ENCODE measurements at places on chromosomes 1 and 21.
A peak's percentile ranks its signal among the peaks of the same experiment; 100 is the strongest.

- DNase-seq, result no peak
These were observed 46.9 kb downstream of the CAPN2 start for GRCh38 chr1:223759273-223759672.

- DNase-seq, result no peak
These were observed 23.9 kb downstream of the S1PR1 start for GRCh38 chr1:101260556-101261350.

DNA sequence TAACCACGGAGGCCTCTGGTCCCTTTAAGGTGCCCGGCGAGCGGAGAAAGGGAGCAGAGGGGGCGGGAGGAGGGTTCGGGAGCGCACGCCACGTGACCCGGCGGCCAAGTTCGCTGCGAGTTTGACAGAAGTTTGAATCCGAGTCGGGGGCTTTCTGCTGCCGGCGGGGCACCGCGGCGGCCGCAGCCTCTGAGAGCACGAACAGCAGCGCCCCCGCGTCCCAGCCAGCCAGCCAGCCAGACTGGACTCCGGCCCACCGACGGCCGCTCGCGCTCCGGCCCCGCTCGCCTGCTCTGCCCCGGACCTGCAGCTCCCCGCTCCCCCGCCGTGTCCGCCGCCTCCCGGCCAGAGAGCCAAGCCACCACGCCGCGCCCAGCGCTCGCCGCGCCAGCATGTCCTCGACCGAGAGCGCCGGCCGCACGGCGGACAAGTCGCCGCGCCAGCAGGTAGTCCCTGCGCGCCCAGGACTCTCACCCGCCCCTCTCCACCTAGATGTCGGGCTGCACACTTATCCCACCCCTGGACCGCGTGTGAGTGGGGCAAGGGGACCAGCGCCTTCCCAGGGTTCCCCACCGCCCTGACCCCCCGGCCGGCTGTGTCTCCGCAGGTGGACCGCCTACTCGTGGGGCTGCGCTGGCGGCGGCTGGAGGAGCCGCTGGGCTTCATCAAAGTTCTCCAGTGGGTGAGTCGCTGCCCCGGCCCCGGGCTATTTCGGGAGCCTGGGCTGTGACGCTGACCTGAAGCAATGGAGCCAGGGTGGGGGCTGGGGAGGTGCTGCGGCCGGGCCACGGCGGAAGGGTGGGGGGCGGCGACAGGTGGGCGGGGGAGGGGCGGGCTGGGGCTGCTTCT is at the start of gene SYPL2:
Gene SYPL2, plus strand, starts transcription at position 95 of the 849 bp plus-strand sequence. Its CDS starts 298 bp downstream, at position 393.
- peak; percentile 37 for DNase-seq

- no peak for DNase-seq
These were observed 601 bp downstream of the CCT8 start for GRCh38 chr21:29072873-29073221.

GRCh38 chr1:228081578-228082213 is 812 bp upstream of the ARF1 start:
- no peak for DNase-seq

DNA sequence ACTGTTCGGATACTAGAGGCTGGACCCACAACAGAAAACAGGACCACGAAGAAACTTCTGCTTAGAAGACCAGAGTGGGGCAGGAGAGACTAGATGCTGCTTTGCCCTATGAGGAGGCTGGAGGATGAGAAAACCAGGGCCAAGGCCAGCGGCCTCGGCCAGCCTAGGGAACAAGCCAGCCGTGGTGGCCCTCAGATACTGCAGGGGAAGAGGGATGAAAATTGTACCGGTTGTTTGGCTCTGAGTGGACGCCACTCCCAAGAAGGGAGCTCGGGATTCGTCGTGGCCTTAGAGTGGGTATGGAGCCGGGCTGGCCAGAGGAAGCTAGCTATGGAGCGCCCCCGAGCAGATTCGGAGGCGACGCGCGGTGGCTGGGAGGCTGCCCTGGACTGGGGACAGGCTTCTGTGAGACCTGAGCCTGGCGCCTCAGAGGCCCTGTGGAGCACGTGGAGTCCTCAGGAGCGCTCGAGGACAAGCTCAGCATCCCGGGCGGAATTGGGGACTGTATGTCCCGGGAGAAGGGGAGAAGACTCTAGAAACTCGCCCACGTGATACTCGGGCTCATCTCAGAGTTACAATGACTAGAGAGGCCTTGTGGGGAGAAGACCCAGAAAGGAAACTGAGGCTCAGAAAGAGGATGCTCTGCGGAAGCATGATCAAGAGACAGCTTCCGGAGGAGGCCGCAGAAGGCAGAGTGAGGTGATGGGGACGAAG is 2.8 kb downstream of the PRRX1 start:
- DNase-seq, result no peak

- no peak for DNase-seq
These were observed 15.6 kb downstream of the PRKACB start for GRCh38 chr1:84159533-84160240.

DNA sequence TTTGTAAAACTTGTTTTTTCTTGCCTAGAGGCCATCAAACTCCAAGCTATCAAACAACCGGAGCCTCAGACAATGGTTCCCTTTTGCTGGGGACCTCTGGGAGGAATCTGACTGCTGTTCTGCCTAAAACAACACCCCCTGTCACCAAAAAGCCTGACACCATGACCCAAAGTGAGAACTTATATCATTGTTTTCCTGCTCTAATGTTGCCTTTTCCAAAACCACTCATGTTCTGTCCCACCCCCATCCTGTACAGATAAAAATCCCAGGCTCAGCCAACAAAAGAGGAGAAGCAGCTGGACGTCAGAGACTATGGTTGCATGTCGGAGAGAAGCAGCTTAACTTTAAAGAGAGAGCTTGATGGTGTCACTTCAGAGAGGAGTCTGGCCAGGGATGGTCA is 327.2 kb upstream of the CXADR start:
- DNase-seq, result no peak

DNA sequence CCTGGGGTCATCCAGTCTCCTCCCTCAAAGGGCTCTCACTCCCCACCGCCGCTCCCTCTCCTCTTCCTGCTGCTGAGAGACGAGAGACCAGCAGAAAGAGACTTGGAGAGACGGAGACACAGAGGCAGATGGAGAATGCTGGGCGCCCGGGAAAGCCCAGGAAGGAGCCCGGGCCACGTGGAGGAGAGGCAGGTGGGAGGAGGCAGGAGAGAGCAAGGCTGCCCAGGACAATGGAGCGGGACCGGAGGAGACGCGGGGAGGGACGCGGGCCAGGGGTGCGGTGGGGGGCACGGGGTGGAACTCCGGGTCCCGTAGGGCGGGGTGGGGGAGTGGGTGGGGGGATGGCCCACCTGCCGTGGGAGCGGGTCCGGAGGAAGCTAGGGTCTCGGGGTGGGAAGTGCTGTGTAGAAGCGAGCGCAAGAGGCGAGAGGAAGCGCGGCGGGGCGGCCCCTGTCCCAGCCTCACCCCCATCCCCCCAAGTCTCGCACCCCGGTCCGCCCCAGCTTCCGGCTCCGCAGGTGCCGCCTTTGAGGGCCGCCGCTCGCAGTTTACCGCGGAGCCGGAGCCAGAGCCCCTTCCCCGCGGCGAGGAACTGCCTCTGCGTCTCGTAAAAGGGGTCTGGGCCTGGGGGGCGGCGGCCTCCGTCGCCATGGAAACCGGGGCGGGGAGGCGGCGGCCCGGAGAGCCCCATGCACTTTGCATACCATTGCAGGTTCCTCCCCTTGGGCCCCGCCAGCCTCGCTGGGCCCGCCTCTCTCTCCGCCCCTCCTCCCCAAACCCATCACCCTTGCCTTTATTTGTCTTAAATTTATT is 11.7 kb upstream of the EPHA2 start:
- DNase-seq, result peak; percentile 70

DNA sequence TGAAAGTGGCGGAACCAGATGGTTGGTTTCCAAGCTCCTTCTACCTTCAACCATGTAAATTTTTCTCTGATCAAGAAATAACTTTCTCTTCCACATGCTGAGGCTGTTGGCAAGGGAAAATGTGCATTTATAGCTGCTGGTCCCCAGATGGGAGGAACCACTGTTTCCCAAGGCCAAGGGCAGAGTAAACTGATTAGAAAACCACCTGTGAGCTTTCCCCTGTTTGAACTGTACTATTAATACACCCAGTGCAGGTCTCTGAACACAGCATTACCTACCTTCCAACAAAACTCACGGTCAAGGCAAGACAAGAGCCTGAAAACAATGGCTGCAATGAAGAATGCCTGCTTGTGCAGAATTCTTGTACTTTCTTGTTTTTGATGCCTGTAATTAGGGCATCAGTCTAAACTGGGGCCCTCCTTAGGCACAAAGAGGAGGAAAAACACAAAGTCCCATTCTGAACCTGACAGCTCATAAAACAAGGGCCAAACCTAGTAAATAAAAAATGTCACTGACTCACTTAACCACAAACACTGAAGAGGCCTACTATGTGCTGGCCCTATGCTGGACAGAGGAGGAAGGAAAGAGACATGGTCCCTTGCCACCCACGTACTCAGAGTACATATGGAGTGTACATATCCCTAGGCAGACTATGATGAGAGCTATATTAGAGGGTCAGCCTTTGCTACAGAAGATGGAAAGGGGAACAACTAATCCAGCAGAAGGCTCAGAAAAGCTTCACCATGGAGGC is 2.6 kb downstream of the MKNK1 start:
- DNase-seq, result no peak

DNA sequence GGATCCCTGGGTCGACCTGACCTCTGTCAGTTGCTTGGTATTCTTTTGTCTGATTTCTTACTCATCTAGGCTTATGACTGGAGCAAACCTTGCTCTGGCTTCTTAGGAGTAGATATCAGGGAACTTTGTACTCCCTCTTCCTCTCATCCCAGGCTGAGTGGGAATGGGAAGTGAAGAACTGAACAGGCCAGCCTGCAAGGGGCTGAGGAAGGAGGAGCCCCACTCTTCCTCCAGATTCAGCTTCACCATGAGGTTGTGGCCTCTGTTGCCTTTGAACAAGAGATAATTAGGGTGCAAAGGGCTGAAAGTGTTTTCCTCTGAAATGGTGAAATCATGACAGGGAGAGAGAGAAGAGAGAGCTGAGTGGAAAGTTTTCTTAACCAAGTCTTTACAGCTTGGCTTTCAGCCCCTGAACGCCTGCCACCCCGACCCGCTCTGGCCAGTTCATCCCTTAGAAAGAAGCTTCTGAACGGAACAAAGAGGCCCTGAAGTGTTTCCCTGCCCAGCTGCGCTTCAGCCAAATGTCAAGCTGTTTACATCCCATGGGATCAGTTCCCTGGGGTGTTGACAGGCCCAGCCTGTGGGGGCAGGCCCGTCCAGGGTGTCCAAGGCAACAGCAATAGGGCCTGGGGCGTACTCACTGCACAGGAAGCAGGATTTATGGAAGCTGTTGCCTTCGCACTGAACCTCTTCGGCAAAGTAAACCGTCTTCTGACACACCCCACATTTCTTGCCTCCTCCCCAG is 11.2 kb downstream of the CSRP1 start:
- no peak for DNase-seq

DNA sequence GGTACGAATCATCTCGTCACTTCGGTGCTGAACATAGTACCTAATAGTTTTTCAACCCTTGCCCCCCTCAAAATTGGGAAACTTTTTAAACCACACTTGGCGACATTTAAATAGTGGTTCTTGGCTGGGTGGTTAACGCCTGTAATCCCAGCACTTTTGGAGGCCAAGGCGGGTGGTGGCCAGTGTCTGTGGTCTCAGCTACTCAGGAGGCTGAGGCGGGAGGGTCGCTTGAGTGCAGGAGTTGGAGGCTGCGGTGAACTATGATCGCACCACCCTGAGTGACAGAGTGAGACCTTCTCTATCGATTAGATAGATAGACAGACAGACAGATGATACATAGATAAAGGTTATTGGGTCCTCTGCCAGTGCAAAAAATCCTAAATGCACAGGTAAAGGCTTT is 55.5 kb upstream of the RASAL2 start:
- DNase-seq, result no peak

DNA sequence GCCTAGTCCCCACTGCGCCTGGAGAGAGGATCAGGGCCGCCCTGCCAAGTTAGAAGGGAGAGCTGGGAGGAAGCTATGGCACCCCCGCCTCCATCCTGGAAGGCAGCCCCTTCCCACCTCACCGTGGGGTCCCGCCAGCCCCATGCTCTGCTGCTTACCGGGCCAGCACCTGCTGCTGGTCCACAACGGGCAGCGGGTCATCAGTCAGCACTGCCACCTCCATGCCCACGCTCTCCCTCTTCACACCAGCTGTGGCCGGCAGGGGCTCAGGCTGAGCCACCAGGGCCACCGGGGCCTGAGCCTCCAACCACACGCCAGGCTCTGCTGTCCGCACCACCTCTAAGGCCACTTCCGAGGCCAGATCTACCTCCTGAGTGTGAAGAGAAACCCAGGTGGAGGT is 23.5 kb upstream of the DDOST start:
- DNase-seq, result no peak

DNA sequence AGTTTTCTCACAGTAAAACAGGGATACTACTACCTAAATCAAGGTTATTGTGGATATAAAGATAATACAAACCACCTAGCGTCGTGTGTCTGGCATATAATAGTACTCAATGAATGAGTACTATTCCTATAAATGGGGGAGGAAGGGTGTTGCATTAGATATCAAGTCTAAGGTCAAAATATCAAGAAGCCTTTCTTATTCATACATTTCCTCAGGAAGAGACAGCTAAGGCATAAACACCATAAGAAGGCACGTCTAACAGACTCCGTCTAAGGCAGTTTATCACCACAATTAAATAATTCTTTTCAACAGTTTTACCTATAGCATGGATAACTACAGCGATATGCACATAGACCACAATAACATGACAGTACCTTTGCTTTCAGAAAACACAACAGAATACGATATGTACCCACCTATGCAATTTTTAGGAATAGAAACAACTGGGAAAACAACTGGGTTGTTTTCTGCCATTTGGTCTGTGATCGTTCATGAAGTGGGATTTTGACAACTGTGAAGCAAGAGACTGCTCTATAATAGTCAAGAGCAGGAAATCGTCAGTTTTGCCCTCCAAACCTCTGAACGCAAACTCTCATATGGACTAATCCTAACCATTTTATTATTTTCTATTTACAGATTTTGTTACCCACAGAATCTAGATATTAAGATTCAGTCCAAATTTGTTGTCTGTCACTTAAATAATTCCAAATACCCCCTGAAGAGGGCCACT is 53.1 kb downstream of the HNRNPR start:
- no peak for DNase-seq

GRCh38 chr1:41486371-41487125 is 2.1 kb upstream of the EDN2 start:
- DNase-seq, result no peak

- no peak for DNase-seq
These were observed 18.5 kb downstream of the SELL start for GRCh38 chr1:169692756-169693460.

DNA sequence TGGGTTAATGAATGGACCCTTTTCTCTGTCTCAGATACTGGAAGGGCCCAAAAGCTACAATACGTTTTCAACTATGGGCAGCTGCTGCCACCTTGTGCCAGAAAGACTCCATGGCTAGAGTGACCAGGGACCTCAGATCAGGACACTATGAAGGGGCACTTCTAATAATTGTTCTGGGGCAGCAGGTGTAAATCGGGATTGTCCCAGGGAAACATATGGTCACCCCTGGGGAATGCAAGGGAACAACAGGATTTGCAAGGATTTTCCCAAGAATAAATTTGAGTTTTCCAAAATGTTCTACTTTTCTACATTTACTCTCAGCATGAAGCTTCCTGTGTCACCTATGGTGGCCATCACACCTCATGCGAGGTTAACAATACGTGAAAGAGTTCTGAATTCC is 12.0 kb upstream of the FCAMR start:
- DNase-seq, result peak; percentile 59

Data from stimulated activated CD4-positive, alpha-beta T cell treated with anti-CD3 and anti-CD28 coated beads, Interleukin-4, amount 100 ng/mL, for 1 hour (primary cell).